Naive B cell (primary cell): ENCODE measurements at places on chromosomes 6 and 20. TPM values are rescaled to one million over a fixed set of nuclear protein-coding genes. Genes with fewer than 3 reads are reported as not detected.

AVP gene
- polyA plus RNA-seq: not detected

SYTL3 gene
- polyA plus RNA-seq: not detected

GRCh38 chr6:16762550-16763477 lies 1.6 kb upstream of the ATXN1 start:
- peak; percentile 37 for DNase-seq

DNA sequence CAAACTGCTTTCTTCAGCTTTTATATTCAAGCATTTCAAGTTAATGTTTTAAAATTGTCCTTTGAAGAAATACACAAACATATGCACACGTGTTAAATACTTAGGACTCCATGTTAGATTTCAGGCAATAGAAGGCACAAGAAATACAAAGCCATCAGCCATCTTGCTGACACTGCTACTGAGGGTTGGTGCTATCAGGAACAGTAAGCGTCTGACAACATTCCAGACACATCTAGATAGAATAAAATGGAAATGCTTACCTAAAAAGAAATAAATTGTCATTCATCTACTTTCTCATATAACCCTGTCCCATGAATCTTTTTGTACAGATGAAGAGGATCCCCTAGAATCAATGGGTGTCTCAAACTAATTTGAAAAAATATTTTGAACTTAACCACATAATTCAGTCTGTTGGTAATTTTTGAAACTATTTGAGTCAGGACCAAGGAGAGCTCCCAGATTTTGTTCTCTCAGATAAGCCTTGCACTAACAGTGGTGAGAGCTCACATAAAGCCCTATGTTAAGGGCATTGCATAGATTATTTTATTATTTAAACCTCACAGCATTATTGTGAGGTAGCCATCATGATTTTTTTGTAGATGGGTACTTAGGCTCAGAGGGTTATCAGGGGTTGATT lies 631.1 kb upstream of the POU3F2 start:
- no peak for DNase-seq

PXDC1 gene
- 0.50 TPM for polyA plus RNA-seq

FUT9 gene
- polyA plus RNA-seq: not detected

GRCh38 chr6:134282816-134283215 lies 35.1 kb downstream of the SGK1 start:
- no peak for DNase-seq

GRCh38 chr20:63031251-63032014 lies 24.7 kb upstream of the BHLHE23 start:
- DNase-seq: no peak

CYP39A1 gene
- polyA plus RNA-seq: not detected
